ENCODE measurements at places on chromosomes 13 and 19.
A peak's percentile ranks its signal among the peaks of the same experiment; 100 is the strongest.

GRCh38 chr19:6800991-6801484, 28.5 kb downstream of the VAV1 start:
- peak; percentile 69 for DNase-seq

DNA sequence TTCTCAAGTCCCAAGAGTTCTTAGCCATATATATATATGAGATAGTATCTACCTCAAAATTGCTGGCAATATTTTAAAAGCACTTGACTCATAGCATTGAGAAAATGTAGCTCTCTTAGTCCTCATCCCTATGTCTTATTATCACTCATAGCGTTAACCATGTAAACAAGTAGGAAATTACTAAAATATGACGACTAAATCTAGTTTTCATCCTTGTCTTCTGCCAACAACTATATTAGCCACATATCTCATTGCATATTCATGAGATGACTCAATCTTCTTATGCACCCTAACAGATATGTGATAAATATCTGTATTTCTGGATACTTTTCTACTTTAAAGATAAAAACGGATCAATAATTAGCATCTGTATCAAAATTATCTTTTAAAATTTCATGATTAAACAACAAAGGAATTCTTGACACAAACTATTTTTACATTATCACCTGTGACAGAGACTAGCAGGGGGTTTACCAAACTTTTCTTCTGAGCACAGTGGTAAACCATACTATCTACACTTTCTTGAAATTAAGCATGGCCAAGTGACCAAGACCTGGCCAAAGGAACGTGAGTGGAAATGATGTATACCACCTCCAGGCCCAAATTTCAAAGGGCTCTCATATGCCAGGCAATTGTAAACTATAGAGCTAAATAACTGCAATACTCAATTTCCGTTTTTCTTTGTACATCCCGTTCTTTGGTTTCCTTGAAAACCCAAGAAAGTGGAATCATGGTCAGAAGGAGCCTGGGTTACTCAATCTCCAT, 45.7 kb downstream of the ZC3H13 start:
- DNase-seq, result peak; percentile 48

- DNase-seq, result peak; percentile 93
Observed at GRCh38 chr19:46904114-46905060, 43.6 kb downstream of the ARHGAP35 start.

GRCh38 chr19:18717601-18718000, 34.1 kb downstream of the CRTC1 start:
- no peak for DNase-seq

GRCh38 chr19:48433337-48433736, 12.4 kb upstream of the GRWD1 start:
- no peak for DNase-seq

DNA sequence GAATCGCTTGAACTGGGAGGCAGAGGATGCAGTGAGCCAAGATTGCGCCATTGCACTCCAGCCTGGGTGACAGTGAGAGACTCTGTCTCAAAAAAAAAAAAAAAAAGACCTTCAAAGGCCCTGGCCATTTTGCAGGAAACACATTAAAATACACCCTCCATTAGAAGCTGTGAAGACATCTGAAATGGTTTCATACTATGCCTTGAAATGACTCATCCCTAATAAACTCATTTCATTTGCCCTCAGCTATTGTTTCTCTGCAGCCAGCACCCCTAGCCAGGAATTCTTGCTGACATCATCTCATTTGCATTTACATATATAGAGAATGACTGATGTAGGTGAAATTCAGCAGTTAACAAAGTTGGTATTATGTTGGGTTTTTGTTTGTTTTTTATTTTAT, 8.7 kb downstream of the EML2 start:
- peak; percentile 96 for DNase-seq

DNA sequence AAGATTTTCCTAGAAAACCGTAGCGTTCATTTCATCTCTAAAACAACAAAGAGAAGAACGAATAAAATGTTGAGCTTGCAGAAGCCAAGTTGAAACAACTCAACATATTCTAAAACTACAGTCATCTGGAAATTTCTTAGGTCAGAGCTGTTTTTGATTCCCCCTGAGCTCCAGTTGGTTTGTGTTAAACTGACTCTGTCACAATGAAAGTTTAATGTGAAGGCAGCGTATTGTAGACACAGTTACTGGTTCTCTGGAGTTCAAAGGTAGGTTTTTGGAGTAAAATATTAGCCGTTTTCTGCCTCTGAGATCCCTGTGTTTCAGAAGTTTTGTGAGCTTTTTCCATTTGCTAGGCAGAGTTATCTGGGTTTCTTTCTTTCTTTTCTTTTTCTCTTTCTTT, 2.2 kb downstream of the ARHGEF7 start:
- peak; percentile 6 for DNase-seq

- peak; percentile 75 for DNase-seq
Observed at GRCh38 chr19:30512176-30513081, 140.2 kb downstream of the ZNF536 start.

- no peak for DNase-seq
Observed at GRCh38 chr13:42487221-42487620, 86.7 kb upstream of the TNFSF11 start.

DNA sequence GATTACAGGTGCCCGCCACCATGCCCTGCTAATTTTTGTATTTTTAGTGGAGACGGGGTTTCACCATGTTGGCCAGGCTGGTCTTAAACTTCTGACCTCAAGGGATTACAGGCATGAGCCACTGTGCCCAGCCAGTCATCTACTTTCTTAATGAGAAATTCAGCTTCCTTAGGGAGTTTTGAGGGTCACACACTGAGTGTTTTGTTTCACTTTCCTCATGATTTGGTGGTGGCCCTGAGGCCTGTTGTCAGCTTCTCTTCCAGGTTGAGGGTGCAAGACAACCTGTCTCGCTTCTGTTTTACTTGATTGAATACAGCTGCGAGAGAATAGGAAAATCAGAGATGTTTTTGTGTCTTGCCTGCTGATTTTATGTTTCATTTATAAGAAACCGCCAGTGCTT, 9.9 kb downstream of the FRY start:
- no peak for DNase-seq

DNA sequence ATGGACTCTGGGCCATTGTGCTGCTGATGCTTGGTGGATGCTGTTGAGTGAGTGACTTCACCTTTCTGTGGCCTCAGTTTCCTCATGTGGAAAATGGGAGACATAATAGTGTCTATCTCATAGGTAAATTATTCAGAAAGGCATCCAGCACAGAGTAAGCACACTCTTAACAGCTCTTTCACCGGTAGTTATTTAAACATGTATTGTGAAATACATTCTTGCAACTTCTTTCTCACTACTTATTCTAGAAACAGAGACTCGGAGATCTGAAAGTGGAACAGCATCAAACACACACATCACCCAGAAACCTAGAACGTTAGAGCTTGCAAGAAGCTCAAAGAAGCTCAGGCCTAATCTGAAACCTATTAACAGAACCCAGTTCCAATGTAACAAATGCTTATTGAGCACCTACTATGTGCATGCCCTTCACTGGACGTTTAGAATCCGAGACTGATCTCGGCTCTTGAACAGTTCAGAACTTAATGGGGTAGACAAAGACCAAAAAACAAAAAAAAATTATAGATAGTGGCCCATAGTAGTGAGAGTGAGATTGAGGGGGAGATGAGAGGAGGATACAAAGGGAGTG, 4.1 kb downstream of the ZSWIM9 start:
- DNase-seq, result no peak

DNA sequence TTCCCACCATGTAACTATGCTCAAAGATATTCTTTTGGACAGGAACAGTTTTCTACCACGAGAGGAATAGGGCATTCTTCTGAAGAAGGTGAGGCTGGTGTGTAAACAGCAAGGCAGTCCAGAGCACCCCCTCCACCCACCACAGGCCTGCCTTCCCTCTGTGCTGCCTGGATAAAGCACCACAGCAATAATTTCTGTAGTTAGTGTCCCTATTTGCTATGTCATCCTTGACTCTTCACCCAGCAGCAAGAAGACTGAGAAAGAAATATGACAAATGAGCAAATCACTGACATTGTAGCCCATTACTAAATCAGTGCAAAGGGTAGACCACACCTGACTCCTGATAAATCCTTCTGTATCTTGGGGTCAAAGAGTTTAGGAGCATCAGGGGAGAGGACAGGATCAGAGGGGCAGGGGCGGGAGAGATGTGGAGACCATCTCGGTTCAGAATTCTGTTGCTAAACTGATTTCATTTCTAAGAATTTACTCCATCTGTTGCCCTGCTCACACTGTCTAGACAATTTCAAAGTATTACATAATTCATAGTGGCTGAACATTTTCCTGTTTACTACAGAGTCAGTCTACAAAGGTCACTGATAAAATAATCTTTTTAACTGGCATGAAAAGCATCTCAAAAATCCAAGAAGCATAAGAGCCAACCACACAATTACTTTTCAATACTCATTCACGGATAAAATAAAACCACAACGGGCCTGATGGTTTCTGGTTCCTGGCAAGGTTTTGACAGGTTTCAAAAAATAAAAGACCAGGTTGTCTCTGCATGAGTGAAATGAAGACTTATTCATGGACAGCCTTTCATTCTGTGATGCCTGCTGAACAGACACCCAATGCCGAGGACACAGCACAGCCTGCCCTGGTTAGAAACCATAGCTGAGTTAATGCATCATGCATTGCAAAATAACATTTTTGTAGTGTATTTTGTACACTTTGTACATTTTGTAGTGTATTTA, 88.4 kb upstream of the IRS2 start:
- DNase-seq, result peak; percentile 74

- DNase-seq, result no peak
Observed at GRCh38 chr19:53157626-53158025, 1.2 kb downstream of the ZNF347 start.

GRCh38 chr19:49065905-49066512, 1.4 kb upstream of the NTF4 start:
- no peak for DNase-seq

DNA sequence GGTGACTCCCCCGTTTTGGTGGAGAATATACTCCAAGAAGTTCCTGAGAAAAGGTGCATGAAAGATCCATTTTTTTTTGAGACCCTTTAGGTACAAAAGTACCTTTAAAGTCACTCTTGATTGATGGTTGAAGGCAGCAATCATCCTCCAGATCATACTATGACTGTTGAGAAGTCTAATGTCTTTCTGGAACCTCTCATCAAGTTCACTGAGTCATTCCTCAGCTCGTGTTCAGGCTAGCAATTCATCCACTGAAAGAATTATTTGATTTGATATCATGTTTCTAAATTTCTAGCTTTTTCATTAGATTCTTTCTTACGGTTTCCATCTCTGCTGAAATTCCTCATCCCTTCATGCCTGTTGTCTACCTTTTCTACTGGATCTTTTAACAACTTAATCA, 65.1 kb upstream of the GJB6 start:
- peak; percentile 4 for DNase-seq

DNA sequence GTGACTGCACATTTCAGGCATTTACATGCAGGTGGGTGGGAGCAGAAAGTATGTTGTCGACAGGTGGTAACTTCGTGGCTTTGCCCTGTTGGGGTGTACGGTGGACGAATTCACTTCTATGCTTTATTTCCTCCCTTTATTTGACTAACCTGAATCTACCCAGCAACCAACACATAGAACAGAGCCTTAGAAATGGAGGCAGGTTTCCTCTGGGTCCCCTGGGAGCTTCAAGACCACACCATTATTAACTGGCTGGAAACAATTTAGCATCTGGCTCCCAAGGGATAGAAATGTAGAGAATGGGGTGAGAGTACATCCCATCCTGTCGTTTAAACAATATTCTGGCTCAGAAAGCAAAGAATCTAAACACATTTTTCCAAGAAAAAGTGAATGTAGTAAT, 244.4 kb downstream of the DLEU7 start:
- DNase-seq, result no peak

DNA sequence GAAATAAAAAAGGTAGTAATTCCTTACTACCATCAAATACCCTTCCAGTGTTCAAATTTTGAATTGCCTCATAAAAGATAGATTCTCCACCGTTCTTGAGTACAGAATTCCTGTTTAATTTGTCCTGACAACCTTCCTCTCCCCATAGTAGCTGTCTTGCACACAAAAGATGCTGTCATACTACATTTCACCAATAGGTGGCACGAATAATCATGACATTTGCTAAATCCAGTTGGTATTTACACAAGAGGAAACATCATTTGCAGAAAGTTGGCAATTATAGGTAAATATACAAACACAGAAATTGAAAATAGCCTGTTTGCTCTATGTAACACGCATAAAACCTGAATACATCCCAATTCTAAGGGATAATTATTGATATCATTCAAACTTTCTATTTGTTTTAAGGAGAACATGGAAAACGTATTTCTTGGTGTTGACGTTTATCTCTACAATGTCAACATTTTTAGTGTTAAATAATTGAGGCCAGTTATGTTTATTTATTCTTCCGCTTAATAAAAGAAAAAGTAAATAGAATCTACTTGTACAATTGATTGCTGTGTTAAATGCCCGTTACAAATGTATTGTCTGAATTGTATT, 58.3 kb upstream of the CLDN10 start:
- peak; percentile 56 for DNase-seq

DNA sequence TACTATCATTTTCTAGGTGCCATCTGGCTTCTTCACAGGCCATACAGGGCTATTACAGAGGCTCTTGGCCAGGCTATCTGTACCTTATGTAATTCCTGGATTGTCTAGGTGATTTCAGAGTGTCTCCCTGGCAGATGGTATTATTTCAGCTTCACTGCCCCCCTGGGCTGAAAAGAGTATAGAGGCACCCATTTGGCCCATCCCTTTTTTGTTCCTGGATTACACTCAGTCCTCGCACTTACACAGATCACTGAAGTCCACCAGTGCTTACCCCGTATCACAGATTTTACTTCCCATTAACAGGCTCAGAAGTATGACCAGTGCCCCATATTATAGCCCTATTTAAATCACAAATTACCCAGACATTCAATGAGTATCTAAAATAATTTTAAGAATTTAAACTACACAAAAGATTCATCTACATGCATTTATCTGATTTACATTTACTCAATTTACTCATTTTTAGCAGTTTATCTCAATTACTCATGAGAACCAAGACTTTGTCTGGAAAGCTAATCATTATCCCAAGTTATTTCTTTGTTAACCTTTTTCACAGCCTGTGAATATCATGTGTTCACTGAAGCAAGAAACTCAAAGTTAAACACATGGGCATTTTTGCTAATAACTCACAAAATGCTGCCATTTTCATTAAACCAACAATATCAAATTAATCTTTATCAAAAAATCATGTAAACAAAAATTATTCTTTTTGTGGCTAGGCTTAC, 121.0 kb downstream of the PCDH20 start:
- no peak for DNase-seq

DNA sequence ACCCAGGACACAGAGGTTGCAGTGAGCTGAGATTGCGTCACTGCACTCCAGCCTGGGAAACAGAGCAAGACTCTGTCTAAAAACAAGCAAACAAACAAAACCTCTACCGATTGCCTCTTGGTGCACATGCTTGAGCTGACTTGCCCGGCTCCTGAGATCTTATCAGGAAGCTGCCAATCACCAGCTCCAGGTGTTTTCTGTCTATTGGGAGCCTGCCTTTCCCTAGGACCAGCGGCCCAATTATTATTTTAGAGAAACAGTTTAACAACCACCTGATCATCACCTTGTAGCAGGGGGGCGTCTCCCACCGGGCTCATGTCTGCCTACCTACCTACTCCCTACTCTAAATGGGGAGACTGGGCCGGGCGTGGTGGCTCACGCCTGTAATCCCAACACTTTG, 10.8 kb downstream of the CLEC4M start:
- DNase-seq, result no peak

Measured in fibroblast of skin of right biceps (primary cell).